Ovary (tissue), 10 donors: ENCODE measurements at places on chromosomes 2 and 18. TPM values are rescaled to one million over a fixed set of nuclear protein-coding genes. Genes with fewer than 3 reads are reported as not detected.
A peak's percentile ranks its signal among the peaks of the same experiment; 100 is the strongest.

Gene NT5DC4
- not detected for total RNA-seq

- H3K36me3 ChIP-seq, result no peaks in the 10 kb centered on the region
- H3K27ac ChIP-seq, result no peak overlapping the region
- no peak for DNase-seq
- no peak overlapping the region for H3K4me3 ChIP-seq
- H3K27me3 ChIP-seq, result no peaks in the 10 kb centered on the region
- H3K4me1 ChIP-seq, result no peaks in the 10 kb centered on the region
These were observed 43.0 kb upstream of the KCNF1 start for GRCh38 chr2:10868465-10869314.

Gene COLEC12
- 4.9 TPM for total RNA-seq

- no peak for DNase-seq
- H3K4me3 ChIP-seq, result no peak overlapping the region
- H3K27me3 ChIP-seq, result no peaks in the 10 kb centered on the region
- H3K27ac ChIP-seq, result no peak overlapping the region
- no peaks in the 10 kb centered on the region for H3K36me3 ChIP-seq
These were observed 43.5 kb upstream of the TMEM131 start for GRCh38 chr2:98039085-98039756.

DNA sequence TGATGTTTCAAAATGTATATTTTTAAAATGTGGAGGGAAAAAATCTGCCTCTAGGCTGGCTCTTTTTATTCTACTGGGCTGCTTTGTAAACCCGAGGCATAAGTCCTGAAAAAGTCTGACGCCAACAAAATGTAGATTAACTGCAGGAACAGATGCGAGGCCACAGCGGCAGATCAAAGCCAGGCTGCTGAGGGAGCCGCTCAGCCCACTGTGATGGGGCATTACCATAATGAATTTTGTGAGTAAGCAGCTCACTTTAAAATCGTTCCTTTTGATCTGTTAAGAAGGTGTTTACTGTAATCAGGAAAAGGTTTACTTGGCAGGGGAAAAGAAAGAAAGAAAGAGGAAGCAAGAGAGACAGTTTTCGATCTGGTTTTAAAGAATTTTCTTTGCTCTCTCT is 269.0 kb downstream of the ICOS start:
- no peak for DNase-seq
- H3K27ac ChIP-seq, result no peak overlapping the region
- H3K4me3 ChIP-seq, result no peak overlapping the region
- no peaks in the 10 kb centered on the region for H3K27me3 ChIP-seq
- H3K4me1 ChIP-seq, result no peaks in the 10 kb centered on the region

- H3K4me1 ChIP-seq, result peaks cover 4% of the 10 kb centered on the region
- H3K4me3 ChIP-seq, result no peak overlapping the region
- no peak for DNase-seq
- no peaks in the 10 kb centered on the region for H3K36me3 ChIP-seq
- no peak overlapping the region for H3K27ac ChIP-seq
These were observed 76.7 kb downstream of the MERTK start for GRCh38 chr2:111975053-111975552.

Gene MYO5B
- total RNA-seq, result 1.5 TPM

- H3K4me1 ChIP-seq, result peaks cover 5% of the 10 kb centered on the region
- H3K4me3 ChIP-seq, result peak overlapping the region; percentile 48
- H3K27me3 ChIP-seq, result no peaks in the 10 kb centered on the region
These were observed 41.9 kb upstream of the PTMA start for GRCh38 chr2:231666171-231667095.

GRCh38 chr2:69464575-69464974 is 27.3 kb upstream of the NFU1 start:
- no peaks in the 10 kb centered on the region for H3K27me3 ChIP-seq
- no peaks in the 10 kb centered on the region for H3K4me1 ChIP-seq
- no peak overlapping the region for H3K27ac ChIP-seq
- no peaks in the 10 kb centered on the region for H3K36me3 ChIP-seq

Gene EPB41L3
- total RNA-seq, result 29.5 TPM
